Right hindlimb (tissue), 1 donor: ENCODE measurements at places on chromosomes 12 and 14.
A peak's percentile ranks its signal among the peaks of the same experiment; 100 is the strongest.

DNA sequence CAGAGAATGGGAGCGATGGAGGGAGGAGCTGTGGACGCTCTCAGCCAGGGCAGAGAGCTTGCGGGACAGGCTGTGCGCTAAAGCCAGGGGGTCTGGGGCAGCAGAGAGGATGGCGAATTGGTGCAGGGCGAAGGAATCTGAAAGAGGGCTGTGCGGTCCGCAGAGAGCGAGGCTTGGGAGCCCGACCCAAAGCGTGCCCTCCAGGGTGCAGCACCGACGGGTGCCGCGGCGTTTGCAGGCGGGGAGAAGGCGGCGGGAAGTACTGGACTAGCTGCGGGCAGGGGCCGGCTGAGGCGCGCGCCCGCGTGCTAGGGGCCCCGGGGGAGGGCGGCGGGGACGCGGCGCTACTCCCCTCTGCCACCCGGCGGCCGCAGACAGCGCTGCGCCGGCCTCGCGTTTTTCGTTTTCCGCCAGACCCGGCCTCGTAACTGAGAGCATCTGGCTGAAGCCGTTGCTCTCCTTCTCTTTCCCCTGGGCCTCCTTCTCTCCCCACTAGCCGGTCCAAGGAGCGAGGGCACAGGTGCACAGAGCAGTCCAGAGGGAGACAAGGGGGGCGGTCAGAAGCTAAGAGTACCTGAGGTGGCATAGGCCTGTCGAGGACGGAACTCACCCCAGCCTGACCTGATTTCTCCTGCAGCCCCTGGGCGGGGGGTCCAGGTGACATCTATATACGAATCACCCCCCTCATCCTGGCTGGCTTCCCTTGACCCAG is 24.9 kb downstream of the SLC6A12 start:
- peak; percentile 69 for DNase-seq

DNA sequence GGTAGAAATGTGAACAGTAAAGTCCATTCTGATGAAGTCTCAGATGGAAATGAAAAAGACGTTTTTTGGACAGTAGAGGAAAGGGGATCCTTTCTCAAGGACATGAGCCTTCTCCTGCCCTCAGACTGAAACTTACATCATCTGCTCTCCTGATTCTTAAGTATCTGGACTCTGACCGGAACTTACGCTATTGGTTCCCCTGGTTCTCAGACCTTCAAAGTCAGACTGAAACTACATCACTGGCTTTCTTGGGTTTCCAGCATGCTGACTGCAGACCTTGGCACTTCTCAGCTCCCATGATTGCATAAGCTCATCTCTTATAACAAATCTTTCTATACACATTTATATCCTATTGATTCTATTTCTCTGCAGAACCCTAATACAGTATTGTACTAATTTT is 291.0 kb downstream of the SNAPC1 start:
- DNase-seq = no peak

DNA sequence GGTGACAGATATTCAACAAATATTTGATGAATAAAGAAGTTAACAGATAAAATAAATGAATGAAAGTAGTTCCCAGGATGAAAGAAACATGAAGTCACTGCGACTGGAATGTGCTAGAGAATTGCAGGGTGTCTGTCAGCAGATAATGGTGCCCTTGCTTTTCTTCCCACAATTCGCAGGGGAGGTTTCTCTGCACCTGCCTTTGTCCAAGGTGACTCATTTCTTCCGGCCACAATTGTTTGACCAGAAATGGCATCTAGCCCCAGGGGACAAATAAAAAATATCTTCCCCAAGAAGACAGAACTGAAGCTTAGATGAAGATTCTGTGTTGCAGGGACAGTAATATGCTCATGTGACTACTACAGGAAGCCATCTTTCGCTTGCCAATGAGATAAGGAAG is 316.1 kb upstream of the TBX3 start:
- no peak for DNase-seq

GRCh38 chr14:51963286-51963685 is 26.1 kb upstream of the RTRAF start:
- no peak for DNase-seq

GRCh38 chr12:109740694-109741245 is 27.1 kb downstream of the FAM222A start:
- DNase-seq = peak; percentile 9

DNA sequence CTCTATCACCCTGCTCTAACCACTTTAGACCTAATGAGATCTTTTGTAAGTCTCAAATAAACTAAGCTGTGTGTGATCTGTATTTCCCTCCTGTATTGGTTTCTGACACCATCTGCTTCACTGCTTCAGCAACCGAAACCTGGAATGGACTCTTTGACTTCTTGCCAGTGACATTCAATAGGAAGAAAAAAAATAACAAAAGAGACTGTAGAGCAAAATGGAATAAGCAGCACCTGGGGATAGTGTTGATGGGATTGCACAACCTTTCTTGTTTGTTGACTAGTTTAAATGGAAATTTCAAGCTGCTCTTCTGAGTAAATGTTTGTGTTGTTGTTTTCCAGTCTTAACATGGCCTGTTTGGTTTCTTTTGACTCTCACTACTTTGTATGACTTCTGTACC is 888.6 kb upstream of the SEL1L start:
- no peak for DNase-seq

GRCh38 chr14:102052522-102052921 is 34.3 kb downstream of the HSP90AA1 start:
- DNase-seq = no peak

DNA sequence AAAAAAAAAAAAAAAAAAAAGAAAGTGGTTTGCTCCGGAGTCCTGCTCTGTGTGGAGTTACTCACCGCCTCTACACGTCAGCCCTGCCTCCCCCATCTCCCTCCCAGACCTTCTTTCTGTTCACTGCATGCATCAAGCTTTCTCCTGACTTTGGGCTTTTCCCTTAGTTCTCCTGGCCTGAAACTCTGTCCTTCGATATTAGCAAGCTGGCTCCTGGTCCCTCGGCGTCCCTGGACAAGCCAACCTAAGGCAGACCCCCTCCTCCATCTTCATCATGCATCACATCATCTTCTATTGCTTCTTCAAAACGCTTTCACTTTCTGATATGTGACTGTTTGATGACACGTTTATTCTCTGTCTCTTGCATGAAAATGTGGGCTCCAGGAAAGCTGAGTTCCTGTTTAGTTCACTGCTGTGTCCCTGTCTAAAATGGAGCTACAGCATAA is 40.6 kb downstream of the SLC15A4 start:
- no peak for DNase-seq

GRCh38 chr12:80183939-80184338 is 84.6 kb downstream of the OTOGL start:
- DNase-seq = no peak
